ENCODE measurements at places on chromosomes 1 and 21.

- peak; percentile 47 for DNase-seq
Measured at GRCh38 chr1:69121723-69122122, 446.0 kb upstream of the LRRC7 start.

DNA sequence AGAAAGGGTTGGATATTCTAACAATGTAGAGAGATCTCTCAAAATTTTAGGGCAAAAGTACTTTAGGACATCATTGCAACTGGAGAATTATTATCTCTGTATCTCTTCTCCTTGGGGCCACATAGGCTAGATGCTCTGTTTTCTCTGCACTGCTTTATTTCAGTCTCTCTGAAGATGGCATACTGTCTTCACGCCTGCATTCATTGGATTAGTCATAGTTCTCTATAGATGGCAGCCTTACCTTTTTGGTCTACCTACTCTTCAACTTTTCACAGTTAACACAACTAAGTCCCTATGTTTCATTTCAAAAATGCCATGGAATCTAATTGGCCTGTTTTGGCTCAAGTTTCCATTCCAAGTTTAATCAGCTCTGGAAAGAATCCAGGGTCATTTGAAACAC lies 1623.3 kb upstream of the B3GALT2 start:
- DNase-seq: no peak

- no peak for DNase-seq
Measured at GRCh38 chr1:29062157-29062942, 61.4 kb downstream of the TMEM200B start.

DNA sequence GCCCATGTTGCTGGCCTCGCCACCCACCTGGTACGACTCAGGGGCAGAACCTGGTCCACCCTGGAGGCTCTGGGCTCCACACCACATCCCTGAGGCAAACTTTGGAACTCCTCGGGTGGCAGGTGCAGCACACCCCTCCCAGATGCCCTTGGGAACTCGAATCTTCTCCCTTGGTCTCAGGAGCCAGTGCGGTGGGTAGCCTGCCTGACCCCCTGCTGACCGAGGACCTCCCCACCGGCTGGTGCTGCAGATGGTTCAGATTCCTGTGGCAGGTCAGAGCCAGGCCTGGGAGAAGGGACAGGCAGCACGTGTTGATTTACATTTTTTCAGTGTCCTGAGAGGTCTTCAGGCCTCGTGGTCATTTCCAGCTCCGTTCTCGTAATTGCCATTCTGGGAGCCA lies 6.3 kb upstream of the CFAP410 start:
- no peak for DNase-seq

DNA sequence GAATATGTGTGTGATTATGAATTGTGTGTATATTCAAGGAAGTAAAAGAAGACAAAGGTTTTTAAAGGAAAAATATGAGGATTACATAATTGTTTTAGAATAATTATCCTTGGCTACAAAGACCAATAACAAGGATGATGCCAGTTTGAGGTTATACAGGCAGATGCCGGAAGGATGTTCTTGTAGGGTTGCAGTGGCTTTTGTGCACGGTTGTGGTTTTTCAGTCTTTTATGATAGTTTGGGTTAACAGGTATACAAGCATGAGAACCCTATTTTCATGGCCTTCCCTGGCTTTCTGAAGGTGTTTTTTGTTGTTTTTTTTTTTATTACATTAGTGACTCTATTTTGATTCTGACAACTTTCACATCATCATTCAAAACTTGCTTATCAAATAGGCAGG lies 4.9 kb downstream of the CR2 start:
- DNase-seq: no peak

GRCh38 chr1:166485620-166486019 lies 318.8 kb upstream of the FAM78B start:
- peak; percentile 2 for DNase-seq

Measured in NCI-H226 (cell line).